ENCODE measurements at places on chromosomes 4 and X.

GRCh38 chr4:67581208-67581857, 22.8 kb downstream of the STAP1 start:
- DNase-seq, result no peak

DNA sequence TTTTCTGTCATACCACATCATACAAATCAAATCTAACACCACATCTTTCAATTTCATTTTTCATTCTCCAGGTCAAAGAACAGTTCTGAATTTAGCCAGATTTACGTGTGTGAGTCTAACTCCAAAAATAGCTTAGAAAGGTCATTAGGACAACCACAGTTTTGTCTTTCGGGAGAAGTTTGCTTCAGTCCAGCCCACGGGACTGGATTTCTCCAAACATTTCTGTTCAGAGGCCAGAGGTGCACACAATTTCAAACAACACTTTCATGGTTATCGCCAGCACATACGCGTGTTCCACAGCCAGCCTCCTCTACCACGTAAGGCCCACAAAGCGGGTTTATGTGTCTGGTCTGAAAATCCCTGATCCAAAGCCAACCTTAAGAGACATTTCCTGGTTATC, 65.9 kb downstream of the VEGFC start:
- no peak for DNase-seq

GRCh38 chr4:139762720-139763119, 97.1 kb downstream of the MGST2 start:
- no peak for DNase-seq

DNA sequence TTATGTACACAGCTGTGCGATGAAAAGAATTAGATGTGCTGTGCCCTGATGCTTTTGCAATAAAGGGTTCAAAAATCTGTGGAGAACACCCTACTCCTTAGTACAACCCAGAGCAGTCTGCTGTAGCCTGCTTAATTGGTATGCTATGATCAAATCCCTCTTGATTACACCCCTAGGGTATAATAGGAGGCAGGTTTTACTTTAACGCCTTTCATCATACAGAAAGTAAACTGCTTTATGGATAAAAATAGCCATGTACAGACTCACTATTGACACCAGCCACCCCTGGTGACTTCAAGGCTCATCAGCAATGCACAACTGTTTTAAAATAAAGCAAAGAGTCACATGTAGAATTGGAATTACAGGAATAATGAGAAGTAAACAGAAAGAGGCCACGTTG, 315.3 kb downstream of the DMD start:
- no peak for DNase-seq

- no peak for DNase-seq
Observed at GRCh38 chr4:23305026-23305425, 584.8 kb downstream of the PPARGC1A start.

DNA sequence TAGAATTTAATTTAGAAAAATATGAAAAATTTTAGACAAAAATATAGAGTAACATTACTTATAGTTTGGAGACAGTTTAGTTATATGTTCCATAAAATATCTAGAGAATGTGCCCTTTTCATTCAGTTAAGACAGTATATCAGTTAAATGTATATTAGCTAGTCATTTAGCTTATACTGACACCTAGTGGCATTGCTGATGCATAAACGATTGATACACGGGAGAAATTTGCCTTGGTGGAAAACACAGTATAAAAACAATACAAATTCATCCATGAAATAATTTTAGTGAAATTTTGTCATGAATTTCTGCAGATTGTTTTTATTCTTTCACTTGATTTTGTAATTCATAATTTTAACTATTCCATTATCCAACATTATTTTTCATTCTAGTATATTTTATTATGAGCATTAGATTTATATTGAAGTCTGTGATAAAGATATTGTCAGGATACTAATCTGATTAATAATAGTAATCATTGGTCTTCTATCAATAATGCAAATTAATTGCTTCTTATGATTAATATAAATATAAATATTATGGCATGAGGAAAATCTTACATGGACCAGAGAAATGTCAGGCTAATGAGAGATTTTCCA, 219.0 kb downstream of the TLL1 start:
- no peak for DNase-seq

GRCh38 chrX:12790885-12791256, 341 bp upstream of the PRPS2 start:
- no peak for DNase-seq

DNA sequence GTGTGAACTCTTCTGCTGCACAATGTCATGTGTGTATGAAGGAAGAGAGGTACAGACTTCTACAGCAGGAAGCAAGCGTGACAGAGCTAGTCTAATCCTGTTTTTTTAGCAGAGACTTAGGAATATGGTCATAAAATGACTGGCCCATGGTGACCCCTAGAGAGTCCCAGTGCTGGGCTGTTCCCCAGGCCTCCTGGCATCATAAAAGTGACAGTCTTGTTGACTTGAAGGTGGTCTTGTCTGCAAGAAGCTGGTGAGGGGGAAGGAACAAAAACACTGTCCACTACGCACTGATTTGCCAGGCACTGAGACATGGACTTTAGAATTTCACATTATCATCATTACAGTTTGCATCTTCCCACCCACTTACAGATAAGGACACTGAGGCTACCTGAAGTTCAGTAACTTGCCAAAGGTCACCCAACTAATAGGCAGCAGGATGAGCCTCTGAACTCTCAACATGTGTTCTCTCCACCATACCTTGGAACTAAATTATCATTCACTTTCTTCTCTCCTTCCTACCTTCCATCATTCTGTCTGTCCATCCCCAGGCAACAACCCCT, 63.0 kb downstream of the HADH start:
- no peak for DNase-seq

DNA sequence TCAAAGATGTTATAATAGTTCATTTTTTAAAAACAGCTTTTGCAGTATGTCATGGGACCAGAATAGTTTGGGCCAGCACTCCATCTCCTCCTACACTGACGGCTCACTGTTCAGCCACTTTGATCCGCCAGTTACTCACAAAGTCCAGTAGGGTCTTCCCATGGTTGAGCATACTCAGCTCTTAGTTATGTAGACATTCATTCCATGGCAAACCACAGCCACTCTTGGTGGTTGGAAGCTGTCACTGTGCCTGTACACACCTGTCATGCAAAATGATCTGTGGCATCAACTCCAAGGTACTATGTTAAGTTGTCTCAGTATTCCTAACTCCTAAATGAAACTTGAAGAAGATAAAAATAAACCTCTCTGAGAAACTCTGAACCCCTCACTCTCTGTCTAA, 127.2 kb downstream of the NR3C2 start:
- DNase-seq, result no peak

DNA sequence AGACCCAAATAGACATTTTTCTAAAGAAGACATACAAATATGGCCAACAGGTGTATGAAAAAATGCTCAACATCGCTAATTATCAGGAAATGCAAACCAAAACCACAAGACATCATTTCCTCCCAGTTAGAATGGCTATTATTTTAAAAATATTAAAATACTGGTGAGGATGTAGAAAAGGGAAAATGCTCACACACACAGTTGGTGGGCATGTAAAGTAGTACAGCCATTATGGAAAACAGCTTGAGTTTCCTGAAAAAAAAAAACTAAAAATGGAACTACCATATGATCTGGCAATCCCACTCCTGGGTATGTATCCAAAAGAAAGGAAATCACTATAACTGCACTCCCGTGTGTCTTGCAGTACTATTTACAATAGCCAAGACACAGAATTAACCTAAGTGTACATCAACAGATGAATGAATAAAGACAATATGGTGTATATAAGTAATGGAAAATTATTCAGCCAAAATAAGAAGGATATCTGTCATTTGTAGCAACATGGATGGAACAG, 128.9 kb upstream of the DKK2 start:
- DNase-seq, result no peak

DNA sequence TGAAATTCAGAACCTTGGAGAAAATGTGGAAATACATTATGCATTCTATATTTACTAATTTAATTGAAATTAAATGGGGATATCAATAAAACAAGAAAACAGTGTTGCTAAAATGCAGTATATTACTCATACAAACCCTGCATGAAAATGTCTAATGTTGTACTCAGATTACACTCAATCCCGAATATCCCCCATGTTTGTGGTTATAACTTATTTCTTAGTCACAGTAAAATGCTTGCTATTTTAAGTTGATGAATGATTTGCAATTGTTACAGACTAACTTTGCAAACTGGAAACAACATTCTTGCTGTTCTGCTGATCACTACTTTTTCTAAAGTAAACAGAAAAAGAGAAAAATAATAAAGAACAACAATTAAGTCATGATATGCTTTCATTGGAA, 33.1 kb upstream of the ANXA10 start:
- no peak for DNase-seq

DNA sequence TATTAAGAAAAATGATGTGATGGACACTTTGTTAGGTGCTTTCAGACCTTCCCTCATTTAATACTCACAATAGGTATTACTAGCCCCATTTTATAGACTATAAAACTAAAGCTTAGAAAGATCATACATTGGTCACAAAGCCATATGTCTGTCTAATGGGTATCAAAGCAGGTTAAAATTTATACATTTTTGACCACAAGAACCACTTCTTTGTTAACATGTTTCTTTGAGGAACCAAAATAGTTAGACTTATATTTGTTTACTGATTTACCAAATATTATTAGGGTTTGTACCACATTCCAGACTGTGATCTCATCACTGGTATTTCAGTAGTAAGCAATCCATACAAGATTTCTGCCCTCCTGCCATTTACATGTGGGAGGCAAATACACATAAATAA, 363.3 kb downstream of the NAF1 start:
- DNase-seq, result no peak

DNA sequence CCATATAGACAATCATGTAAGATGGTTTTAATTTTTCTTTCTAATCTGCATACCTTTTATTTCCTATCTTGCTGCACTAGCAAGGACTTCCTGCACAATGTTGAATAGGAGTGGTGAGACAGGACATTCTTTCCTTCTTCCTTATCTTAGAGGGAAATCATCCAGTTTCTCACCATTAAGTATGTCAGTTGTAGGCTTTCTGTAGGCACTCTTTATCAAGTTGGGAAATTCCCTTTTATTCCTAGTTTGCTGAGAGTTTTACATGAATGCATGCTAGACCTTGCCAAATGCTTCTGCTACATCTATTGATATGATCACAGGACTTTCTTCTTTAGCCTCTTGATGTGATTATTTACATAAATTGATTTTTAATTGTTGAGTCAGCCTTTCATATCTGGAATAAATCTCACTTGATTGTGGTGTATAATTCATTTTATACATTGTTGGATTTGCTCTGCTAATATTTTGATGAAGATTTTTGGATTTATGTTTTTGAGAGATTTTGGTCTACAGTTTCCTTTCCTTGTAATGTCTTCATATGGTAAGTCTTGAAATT, 23.8 kb downstream of the RNF175 start:
- no peak for DNase-seq

DNA sequence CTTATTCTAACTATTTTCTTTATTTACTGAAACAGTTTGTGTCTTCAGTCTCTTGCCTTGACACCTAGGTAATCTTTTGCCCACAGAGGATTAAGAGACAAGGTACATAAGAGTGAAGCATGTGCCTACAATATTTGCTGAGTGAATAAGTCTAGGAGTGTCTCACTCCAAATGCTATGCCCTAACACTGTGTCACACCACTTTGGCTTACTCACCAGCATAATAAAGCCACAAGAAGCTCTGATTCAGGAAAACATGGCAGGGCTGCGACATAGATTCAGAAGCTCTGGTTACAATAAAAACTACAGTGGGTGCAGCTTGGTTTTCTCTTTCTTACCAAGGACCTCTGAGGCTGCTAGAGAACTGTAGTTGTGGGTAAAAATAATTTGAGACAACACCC, 127.1 kb downstream of the RBM46 start:
- DNase-seq, result no peak

- DNase-seq, result no peak
Observed at GRCh38 chrX:23332101-23332887, 2.4 kb upstream of the PTCHD1 start.

- DNase-seq, result no peak
Observed at GRCh38 chrX:109826954-109827708, 94.1 kb upstream of the ACSL4 start.

- no peak for DNase-seq
Observed at GRCh38 chr4:183241721-183242151, 78.3 kb downstream of the CLDN22 start.

DNA sequence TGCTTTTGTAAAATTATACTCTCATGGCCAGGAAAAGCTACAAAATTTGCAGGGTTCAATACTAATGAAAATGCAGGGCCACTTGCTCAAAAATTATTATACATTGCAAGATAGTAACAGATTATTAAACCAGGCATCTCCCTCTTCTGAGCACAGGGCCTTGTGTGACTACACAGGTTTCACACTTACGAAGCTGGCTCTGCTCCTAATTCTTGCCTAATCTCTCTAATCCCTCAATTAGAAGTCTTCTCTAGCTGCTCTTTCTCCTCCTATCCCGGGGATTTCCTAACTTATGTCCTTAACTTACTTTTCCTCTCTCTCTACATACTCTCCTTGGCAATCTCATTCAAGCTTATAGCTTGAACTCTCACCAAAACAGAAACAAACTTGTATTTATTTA, 168.3 kb downstream of the AREG start:
- no peak for DNase-seq

DNA sequence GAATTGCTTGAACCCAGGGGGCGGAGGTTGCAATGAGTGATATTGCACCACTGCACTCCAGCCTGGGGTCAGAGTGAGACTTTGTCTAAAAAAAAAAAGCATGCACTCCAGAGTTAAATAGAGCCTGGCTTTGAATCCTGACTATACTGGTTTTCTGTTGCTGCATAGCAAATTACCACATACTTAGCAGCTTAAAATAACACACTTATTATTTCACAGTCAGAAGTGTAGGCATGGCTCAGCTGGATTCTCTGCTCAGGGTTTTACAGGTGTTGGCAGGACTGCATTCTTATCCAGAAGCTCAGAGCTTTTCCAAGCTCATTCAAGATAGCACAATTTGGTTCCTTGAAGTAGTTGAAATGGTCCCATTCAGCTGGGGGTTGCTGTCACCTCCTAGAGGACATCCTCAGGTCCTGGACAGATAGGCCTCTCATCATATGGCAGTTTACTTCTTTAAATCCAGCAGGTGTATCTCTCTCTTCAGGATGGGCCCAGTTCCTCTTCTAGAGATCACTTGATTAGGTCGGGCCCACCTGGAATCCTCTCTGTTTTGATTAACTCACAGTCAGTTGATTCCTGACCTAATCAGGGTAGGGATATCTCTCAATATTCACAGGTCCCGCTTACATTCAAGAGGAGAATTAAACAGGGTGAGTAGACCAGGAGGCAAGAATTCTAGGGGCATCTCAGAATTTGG, 26.8 kb downstream of the DOCK11 start:
- DNase-seq, result no peak

GRCh38 chr4:159684061-159684460, 581.2 kb downstream of the RAPGEF2 start:
- DNase-seq, result no peak

DNA sequence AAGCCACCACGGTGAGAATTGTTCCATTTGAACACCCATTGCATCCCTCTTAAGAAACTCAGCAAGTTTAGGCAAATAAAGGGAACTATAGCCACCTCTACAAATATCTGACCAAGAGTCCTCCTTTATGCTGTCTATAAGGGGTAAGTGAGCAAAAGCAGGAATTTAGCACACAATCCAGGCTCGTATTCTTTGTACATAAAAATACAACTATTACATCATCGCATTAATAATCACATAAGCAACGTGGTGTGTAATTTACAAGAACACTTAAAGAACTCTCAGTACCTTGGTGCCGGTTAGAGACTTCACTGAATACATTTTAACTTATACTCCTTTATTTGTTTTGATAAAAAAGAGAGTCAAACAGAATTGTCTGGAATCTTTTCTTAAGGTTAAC, 38.8 kb downstream of the PALLD start:
- DNase-seq, result no peak

- DNase-seq, result no peak
Observed at GRCh38 chrX:16586377-16587112, 63.4 kb upstream of the S100G start.

GRCh38 chrX:38973322-38973721, 172.1 kb downstream of the MID1IP1 start:
- DNase-seq, result no peak
